T-cell (primary cell): ENCODE measurements at places on chromosomes 6 and 20. TPM values are rescaled to one million over a fixed set of nuclear protein-coding genes. Genes with fewer than 3 reads are reported as not detected.

GRCh38 chr6:137259349-137259748 is 40.2 kb upstream of the IFNGR1 start:
- H3K36me3 ChIP-seq, result no peaks in the 10 kb centered on the region
- H3K27me3 ChIP-seq, result no peaks in the 10 kb centered on the region
- no peaks in the 10 kb centered on the region for H3K4me1 ChIP-seq
- H3K4me3 ChIP-seq, result no peak overlapping the region

DNA sequence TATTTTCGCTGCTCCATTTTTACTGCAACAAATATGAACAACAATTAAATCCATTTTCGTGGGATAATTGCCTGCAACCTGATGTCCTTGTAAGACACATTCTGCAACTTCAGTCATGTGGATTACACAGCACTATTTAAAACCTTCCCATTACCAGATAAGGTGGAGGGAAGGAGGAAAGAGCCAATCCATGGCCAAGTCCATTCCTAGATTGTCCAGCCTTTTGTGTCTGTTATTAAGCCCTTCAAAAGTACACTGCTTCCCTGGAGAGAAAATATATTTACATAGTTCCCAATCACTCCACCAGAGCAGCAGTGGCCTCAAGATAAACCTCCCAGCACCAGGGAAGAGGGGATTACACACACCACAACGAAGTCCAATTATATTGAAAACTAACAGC is 347.9 kb downstream of the CDH26 start:
- no peaks in the 10 kb centered on the region for H3K36me3 ChIP-seq
- no peaks in the 10 kb centered on the region for H3K27me3 ChIP-seq
- no peaks in the 10 kb centered on the region for H3K4me1 ChIP-seq
- no peak for DNase-seq
- H3K4me3 ChIP-seq, result no peak overlapping the region

DNA sequence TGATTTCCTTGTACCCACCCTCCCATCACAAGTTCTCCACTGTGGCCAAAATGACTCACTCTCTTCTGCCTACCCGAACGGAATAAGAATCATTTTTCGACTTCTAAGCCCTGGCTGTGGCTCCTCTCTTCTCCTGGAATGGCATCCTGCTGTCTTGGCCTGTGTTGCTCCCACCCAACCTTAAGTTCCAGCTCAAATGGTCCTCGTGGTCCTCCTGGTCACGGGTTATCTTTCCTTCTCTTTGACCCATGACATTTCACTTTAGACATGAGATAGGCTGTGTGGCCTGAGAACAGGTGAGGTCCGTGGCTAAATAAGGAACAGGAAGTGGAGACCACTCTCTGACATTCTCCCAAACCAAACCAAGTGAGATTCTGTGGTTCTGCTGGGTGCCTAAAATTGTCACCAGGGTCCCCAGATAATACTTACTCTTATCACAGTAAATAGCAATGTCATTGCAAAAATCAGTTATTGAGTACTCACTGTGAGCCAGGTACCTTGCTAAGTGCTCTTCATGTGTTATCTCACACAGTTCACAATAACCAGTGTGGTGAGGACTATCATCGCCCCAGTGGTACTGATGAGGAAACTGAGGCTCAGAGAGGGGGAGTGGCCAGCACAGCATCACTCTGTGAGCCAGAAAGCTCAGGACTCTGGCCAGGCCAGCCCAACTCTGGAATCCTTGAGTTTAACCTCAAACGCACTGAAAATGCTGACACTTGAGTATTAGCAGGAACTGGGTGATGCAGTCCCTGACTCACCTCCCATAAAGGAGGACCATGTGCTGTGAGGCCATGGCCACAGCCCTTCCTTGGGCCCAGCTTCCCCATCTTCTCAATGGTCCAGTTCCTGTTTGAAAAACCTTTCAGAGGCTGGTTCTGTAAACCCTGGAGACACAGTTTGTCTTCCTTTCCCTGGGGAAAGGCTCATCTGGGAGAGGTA is 74.8 kb upstream of the SIRPA start:
- no peak overlapping the region for H3K4me3 ChIP-seq
- H3K27me3 ChIP-seq, result no peaks in the 10 kb centered on the region
- H3K36me3 ChIP-seq, result no peaks in the 10 kb centered on the region
- no peak for DNase-seq

- no peaks in the 10 kb centered on the region for H3K36me3 ChIP-seq
- DNase-seq, result no peak
- H3K27ac ChIP-seq, result no peak overlapping the region
- no peak overlapping the region for H3K4me3 ChIP-seq
- H3K4me1 ChIP-seq, result no peaks in the 10 kb centered on the region
Observed at GRCh38 chr6:142381845-142382378, 80.1 kb downstream of the ADGRG6 start.

- peaks cover 39% of the 10 kb centered on the region for H3K4me1 ChIP-seq
- no peaks in the 10 kb centered on the region for H3K27me3 ChIP-seq
- DNase-seq, result peak; percentile 41
- peak overlapping the region; percentile 54 for H3K4me3 ChIP-seq
- peak overlapping the region; percentile 76 for H3K27ac ChIP-seq
Observed at GRCh38 chr20:44217342-44218092, 6.9 kb upstream of the OSER1 start.

- H3K27ac ChIP-seq, result no peak overlapping the region
- H3K36me3 ChIP-seq, result no peaks in the 10 kb centered on the region
- peaks cover 19% of the 10 kb centered on the region for H3K4me1 ChIP-seq
- H3K4me3 ChIP-seq, result no peak overlapping the region
Observed at GRCh38 chr6:34958734-34959133, 69.7 kb downstream of the ANKS1A start.

DNA sequence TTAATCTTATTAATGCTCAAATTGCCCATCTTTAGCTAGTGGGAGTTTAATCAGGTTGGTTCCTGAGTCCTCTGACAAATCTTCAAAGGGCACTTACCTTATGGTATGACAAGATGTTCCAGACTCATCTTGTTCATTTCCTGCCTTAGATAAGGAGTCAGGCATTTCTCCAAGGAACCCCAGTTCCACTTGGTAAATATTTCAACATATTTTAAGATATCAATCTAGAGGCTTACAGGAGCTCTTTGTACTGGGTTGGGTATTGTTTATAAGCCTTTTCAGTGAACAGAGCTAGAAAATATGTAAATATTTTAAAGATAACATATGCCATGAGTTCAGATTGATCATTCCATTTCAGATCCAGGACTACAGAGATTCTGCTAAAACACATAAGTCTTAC is 159.8 kb downstream of the RCAN2 start:
- H3K27ac ChIP-seq, result no peak overlapping the region
- no peak for DNase-seq
- no peak overlapping the region for H3K4me3 ChIP-seq
- H3K36me3 ChIP-seq, result no peaks in the 10 kb centered on the region
- H3K27me3 ChIP-seq, result no peaks in the 10 kb centered on the region

GRCh38 chr6:46954837-46955451 is 33.2 kb upstream of the ADGRF5 start:
- no peaks in the 10 kb centered on the region for H3K36me3 ChIP-seq
- H3K4me3 ChIP-seq, result no peak overlapping the region
- DNase-seq, result no peak

- no peak overlapping the region for H3K4me3 ChIP-seq
- peaks cover 10% of the 10 kb centered on the region for H3K27me3 ChIP-seq
- no peaks in the 10 kb centered on the region for H3K36me3 ChIP-seq
- no peak for DNase-seq
- no peak overlapping the region for H3K27ac ChIP-seq
Observed at GRCh38 chr20:47117371-47117770, 222.7 kb downstream of the EYA2 start.

- no peak for DNase-seq
- no peaks in the 10 kb centered on the region for H3K27me3 ChIP-seq
- H3K36me3 ChIP-seq, result no peaks in the 10 kb centered on the region
- H3K4me1 ChIP-seq, result no peaks in the 10 kb centered on the region
Observed at GRCh38 chr6:14359438-14359837, 241.9 kb downstream of the CD83 start.

DNA sequence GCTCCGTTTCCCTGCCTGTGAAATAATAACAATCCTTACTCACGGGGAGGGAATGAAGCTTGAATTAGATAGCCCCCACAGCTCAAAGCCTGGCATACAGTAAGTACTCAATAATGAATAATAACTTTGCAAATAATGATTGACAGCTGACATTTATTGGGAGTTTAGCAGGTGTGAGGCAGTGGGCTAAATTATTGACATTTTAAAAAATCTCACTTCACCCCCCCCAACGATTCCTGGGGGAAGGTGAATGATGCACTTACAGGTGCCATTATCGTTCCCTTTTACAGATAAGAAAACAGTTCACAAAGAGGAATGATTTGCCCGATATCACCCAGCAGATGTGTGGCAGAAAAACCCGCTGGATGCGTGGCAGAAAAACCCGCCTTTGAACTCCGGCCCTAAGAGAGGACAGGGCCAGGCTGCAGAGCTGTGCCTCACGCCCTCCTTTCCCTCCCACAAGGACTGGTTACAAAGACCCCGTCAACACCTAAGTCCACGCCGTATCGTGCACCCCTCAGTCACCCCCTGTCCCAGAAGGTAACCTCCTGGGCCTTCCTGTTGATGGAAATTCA is 114.2 kb upstream of the PTPN1 start:
- no peak overlapping the region for H3K27ac ChIP-seq
- H3K4me3 ChIP-seq, result no peak overlapping the region
- H3K4me1 ChIP-seq, result peaks cover 11% of the 10 kb centered on the region
- DNase-seq, result no peak
- no peaks in the 10 kb centered on the region for H3K36me3 ChIP-seq
- peaks cover 11% of the 10 kb centered on the region for H3K27me3 ChIP-seq

DNA sequence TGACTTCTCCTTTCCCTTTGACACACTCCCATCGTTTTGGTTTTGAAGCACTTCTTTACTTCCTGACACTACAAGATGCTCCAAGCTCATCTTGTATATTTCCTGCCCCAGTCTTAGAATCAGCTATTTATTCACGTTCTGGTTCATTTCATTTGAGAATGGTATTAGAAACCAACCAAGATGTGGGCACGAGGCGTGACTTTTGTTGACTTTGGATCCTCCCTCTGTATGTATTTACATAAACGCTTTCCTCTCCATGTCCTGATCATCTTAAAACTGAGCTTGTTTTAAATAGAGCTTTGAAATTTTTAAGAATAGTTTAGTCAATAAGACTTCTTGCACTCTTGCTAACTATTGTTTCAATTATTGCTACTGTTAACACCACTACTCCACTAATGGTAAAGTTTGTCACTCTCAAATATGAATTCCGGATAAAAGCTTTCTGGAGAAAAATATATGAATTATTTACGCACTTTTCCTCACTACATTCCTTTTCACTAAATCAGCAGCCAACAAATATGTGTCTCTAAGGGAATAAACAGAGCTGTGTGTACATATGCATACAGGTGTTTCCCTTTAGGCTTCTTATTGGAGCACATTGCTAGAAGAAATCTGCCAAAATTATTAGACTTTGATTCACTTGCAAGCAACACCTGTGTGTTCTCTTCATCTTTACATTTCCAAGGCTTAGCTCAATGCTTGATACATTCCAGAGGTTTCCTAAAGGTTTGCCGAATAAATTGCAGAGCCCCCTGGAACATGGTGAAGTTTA is 77.3 kb upstream of the TMEM244 start:
- DNase-seq, result no peak
- no peaks in the 10 kb centered on the region for H3K4me1 ChIP-seq
- H3K27me3 ChIP-seq, result peaks cover 3% of the 10 kb centered on the region
- H3K27ac ChIP-seq, result no peak overlapping the region

DNA sequence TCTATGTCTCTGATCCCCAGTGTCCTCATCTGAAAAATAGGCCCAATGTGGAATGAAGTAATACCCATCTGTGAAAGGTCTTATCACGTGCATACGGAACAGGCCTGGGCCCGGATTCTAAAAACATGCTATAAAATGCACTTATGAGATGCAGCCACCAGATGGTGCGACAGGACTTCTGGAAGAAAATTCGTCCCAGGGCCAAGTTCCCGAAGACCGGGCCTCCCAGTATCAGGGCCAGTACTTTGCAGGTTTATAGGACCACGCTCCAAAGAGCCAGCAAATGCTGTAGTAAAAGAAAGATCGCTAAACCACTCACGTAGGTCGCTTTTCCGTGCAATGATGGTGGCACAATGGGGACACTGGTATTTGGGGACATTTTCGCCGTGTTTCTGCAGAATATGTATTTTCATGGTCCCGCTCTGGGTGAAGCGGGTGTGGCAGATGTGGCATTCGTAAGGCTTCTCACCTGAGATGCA is 10.6 kb downstream of the CTCFL start:
- H3K4me3 ChIP-seq, result no peak overlapping the region
- no peak overlapping the region for H3K27ac ChIP-seq
- no peaks in the 10 kb centered on the region for H3K36me3 ChIP-seq
- peak; percentile 13 for DNase-seq

- no peak for DNase-seq
- no peak overlapping the region for H3K4me3 ChIP-seq
- H3K27me3 ChIP-seq, result no peaks in the 10 kb centered on the region
- peaks cover 6% of the 10 kb centered on the region for H3K4me1 ChIP-seq
- peaks cover 9% of the 10 kb centered on the region for H3K36me3 ChIP-seq
Observed at GRCh38 chr6:144365271-144365670, 80.1 kb downstream of the UTRN start.

DNA sequence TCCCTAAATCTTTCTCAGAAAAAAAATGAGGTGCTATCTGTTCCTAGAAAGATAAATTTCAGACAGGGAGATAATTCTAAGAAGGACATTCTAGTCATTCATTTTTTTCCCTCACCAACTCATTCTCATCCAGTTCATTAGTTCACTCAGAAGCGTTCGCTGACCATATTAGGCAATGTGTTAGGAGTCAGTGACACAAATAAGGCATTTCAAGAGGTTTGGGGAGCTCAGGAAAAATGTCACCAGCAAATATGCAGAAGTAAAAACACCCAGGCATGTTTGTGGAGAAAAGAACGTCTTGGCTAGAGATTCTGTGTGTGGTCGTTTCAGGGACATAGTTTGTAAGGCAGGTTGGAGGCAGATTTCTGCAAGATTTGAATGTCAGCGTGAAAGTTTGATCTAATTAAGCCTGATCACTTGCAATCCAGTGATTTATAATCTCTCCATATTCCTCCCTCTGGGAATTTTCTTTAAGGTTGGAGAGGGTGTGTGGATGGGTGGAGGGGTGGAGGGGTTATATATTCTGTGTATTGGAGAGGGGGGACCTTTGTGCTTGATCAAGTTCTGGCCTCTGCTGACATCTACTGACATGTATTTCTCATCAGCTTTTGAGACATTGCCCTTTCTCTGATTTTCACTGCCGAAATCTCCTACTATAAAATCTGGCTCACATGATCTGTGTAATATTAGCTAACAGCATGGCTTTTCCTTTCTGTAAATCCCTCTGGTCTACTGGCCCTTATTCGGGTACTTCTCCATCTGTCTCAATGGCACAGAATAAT is 3.6 kb downstream of the MYCT1 start:
- no peak overlapping the region for H3K4me3 ChIP-seq
- H3K36me3 ChIP-seq, result no peaks in the 10 kb centered on the region
- H3K27me3 ChIP-seq, result no peaks in the 10 kb centered on the region
- no peak for DNase-seq
- no peaks in the 10 kb centered on the region for H3K4me1 ChIP-seq
- no peak overlapping the region for H3K27ac ChIP-seq

The HSPA1L gene
- 8.1 TPM for total RNA-seq

The TMEM217 gene
- 0.23 TPM for total RNA-seq

The GSTA1 gene
- not detected for total RNA-seq

The B4GALT5 gene
- total RNA-seq, result 11.9 TPM

The PROKR2 gene
- not detected for total RNA-seq

The EYS gene
- not detected for total RNA-seq

The COX4I2 gene
- not detected for total RNA-seq

The FGD2 gene
- total RNA-seq, result 7.4 TPM

The MYO6 gene
- 2.3 TPM for total RNA-seq

The SAMD10 gene
- total RNA-seq, result 30.8 TPM

The TMEM14B gene
- 74.2 TPM for total RNA-seq

The PTCHD4 gene
- total RNA-seq, result not detected

The LINC00237 gene
- not detected for total RNA-seq

The PTGIS gene
- total RNA-seq, result not detected

The C2 gene
- total RNA-seq, result 5.1 TPM
